ENCODE measurements at places on chromosomes 2 and 18.

DNA sequence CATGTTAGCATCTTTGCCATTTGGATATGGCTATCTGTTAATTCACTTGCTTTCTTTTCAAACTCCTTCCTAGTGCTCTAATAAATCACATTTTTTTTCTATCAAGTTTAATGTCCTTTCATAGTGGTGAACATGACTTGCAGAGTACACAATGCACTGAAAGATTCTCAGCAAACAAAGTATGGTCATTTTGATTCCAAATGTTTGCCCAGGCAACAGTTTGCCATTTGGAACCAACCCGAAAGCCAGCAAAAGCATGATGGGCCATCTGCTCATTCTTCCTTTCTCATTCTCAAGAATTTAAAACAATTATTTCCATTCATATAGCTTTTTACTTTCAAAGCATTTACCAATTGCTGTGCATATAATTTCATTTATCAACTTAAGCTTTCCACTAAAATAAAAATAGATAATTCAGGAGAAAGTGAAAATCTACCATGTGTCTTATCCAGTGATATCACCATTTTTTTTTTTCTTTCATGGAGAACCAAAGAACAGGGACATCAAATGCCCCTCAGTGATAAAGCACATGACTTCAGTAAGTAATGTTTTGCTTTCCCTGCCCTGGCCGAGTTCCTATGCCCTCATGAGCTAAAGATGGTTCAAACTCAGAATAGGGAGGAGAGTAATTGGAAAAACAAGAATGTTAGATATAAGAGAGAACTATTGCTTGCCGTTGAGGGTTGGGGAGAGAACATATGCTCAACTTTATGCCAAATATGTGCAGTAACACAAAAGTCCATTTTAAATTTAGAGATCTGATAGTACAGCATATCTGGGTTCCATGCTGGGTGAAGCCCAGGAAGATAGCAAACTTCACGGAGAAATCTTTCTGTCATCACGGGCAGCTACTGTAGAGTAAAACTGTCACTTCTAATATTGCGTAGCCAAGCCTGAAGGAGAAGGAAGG is 62.1 kb downstream of the HNMT start:
- DNase-seq: no peak

- DNase-seq: no peak
Observed at GRCh38 chr2:135212757-135213156, 160.7 kb downstream of the RAB3GAP1 start.

DNA sequence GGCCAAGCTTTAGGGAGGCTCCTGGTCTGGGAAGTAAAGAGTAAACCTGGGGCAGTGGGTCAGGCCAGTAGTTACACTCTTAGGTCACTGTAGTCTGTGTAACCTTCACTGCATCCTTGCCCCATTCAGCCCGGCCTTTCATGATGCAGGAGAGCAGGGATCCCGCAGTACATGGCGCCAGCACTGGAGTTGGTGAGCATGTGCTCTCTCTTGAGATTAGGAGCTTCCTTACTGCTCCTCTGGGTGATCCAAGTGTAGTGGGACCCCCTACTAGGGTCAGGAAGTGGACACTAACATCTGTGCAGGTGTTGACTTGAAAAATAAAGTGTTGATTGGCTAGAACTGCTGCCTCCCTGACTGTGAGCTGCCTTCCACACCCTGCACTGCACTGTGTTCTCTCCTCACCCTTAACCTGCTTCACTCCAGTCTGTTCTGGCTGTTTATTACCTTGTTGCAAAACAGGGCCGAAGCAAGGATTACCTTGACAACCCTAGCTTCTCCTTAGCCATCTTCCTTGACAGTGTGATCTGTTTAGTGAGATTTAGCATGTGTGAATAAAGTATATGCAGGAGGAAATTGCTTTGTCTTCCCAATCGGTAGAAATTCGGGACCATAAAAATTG is 5.2 kb downstream of the RETREG2 start:
- no peak for DNase-seq

- no peak for DNase-seq
Observed at GRCh38 chr2:149538138-149538833, 49.3 kb downstream of the MMADHC start.

- DNase-seq: peak; percentile 52
Observed at GRCh38 chr2:150255528-150255927, 231.9 kb downstream of the RND3 start.

GRCh38 chr2:190999058-190999457 is 14.9 kb downstream of the STAT1 start:
- DNase-seq: no peak

DNA sequence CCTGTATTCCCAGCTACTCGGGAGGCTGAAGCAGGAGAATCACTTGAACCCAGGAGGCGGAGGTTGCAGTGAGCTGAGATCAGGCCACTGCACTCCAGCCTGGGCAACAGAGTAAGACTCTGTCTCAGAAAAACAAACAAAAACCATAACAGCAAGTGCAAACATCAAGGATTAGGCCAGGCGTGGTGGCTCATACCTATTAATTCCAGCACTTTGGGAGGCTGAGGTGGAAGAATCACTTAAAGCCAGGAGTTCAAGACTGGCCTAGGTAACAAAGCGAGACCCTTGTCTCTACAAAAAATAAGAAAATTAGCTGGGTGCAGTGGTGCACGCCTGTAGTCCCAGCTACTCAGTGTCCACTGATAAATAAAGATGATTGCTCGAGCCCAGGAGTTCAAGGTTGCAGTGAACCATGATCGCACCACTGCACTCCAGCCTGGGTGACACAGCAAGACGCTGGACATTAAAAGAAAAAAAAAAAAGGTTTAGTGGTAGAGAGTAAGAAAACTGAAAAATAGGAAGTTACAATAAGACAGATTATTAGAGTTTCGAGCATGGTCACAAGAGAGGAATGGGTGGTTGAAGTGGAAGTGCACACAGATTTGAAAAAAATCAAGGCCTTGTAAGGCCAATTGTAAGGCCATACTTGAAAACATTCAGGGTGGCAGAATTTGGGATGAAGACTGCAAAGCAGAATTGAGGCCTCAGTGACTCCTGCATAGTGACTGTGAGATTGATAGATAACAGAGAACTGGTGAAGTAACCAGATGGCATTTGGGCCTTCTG is 6.4 kb upstream of the KCMF1 start:
- DNase-seq: no peak

DNA sequence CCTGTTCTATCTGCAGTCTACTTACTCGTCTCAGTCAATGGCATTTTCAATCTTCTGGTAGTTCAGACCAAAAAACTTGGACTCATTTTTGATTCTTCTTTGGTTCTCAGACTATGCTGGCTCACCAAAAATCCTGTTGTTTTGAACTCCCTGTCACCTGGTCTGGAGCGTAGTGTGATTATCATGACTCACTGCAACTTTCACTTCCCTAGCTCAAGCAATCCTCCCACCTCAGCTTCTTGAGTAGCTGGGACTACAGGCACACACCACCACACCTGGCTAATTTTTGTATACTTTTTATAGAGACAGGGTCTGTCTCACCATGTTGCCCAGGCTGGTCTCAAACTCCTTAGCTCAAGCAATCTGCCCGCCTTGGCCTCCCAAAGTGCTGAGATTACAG is 163.3 kb upstream of the CDH7 start:
- no peak for DNase-seq

- DNase-seq: no peak
Observed at GRCh38 chr2:16209799-16210198, 269.4 kb downstream of the MYCN start.

GRCh38 chr2:237066396-237066795 is 19.3 kb upstream of the COPS8 start:
- DNase-seq: no peak

DNA sequence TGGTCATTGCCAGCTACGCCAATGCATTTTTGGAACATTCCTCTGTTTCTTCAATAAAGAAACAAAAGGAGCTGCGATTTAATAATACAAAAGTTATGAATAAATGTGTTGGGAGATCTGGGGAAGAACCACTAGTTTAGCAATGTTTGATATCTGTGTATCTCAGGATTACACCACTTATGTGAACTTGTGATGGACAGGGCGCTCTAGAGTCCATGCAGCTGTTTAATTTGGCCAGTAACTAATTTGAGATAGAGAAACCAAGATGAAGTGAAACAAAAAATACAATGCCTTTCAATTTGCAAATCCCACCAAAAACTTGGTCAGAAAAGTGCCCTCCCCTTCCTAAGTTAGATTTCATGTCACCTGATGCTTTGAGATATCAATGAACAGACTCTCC is 6.8 kb upstream of the DCDC2C start:
- no peak for DNase-seq

GRCh38 chr2:181241797-181242196 is 215.4 kb upstream of the ITGA4 start:
- no peak for DNase-seq

GRCh38 chr2:28009732-28010131 is 119.2 kb downstream of the BABAM2 start:
- no peak for DNase-seq

DNA sequence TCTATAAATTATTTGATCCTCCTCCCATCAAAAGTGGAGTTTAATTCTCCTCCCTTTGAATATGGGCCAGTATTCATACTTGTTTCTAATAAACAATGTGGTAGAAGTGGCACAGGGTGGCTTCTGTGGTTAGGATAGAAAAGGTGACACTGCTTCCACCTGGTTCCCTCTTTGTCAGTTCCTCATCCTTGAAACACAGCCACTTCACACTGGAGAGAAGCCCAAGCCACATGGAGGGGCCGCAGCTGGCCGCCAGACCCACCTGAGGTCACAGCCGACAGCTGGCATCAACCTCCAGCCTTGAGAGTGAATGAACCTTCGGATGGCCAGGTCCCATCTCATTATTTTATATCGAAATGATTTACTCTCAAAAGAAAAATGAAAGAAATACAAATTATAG is 27.5 kb upstream of the SLC66A3 start:
- DNase-seq: no peak

DNA sequence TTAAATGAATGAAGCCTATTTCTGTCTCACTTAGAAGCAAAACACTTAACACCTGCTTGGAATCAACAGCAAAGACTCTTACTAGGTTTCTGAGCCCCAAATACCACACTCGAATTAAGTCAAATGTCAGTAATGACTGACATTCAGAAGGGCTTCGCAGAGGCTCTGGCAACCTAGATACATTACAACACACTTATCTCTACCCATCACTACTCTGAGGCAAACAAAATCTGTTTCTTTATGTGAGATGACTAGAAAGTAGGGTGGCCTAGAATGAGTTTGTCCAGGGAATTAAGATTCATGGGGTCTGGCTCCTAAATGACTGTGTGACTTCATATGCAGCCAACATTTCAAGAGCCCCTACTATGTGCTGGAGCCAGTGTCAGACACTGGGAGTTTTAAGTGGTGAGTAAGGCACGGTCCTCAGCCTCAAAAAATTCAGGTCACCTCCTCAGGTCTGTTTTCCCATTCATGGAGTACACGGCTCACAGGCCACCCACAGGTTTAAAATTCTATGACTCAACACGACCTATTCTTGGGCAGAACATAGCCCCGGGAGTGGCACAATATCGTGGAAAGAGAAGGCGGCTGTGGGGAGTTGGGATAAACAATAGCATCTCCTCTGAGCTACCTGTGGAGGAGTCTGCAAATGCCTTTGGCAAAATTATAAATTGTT is 150.3 kb upstream of the ZFP36L2 start:
- DNase-seq: no peak

- no peak for DNase-seq
Observed at GRCh38 chr2:235607546-235608199, 113.8 kb downstream of the AGAP1 start.

GRCh38 chr2:76870011-76870410 is 652.2 kb downstream of the LRRTM4 start:
- no peak for DNase-seq

All from stromal cell of bone marrow (primary cell).